Activated T-helper 1 cell treated with anti-CD3 and anti-CD28 coated beads, Interleukin-2, amount 50 U/mL, for 16 hours (primary cell): ENCODE measurements at places on chromosomes 6 and 20.

GRCh38 chr20:40956542-40957264, 71.9 kb upstream of the TOP1 start:
- no peak for DNase-seq

GRCh38 chr6:35007016-35007415, 118.0 kb downstream of the ANKS1A start:
- DNase-seq, result no peak

- no peak for DNase-seq
These were observed 355.9 kb downstream of the BTBD9 start for GRCh38 chr6:38283734-38284362.

DNA sequence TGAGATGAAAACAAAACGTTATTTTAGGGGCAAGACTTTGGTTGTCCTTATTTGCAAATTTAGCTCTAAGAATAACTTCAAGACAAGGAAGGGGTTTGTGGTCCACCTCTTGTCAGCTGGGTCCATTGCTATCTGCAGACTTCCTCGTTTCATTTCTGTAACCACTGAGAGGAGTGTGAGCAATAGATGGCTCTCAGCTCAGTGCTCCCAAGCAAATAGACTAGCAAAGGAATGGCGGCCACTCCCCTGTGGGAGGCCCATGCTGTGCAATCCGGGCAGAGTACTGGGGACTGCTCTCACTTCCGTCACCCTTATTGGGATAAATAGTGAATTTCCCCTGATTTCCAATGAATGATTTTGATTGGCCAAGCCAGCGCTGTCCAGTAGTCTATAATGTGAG, 176.6 kb downstream of the ZDHHC14 start:
- no peak for DNase-seq

DNA sequence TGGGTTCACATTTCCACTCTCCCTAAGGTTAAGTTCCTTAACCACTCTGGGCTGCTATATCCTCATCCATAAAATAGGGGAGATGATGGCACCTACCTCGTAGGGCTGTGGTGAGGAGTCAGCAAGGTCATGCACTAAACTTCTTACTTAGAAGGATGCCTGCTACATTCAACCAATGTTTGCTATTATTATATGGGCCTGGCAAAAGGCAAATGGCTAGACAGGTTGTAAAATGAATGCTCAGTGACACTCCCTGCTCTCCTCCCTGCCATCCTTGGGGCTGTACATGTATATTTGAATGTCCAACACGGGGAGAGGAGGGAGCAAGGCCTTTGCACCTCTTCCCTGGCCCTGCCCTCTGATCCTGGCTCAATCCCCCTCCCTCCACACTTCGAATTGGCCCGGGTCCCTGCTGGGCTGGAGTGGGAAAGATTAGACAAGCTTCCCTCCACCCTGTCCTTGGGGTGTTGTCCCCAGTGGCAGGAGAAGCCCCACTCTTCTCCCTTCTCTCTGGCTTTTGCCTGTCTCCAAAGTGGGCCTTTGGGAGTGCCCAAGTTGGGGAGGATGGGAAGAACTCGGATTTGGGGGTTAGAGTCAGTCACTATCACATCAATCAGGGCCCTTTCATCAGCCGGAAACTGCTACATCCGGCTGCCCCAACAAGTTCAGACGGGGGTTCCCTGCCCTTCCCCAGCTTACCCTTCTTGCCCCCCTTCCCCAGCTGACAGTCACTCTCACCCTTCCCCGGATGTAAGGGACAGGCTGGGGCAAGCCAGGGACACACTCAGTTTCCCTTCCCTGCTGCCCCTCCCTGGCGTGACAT, 36.3 kb upstream of the VEGFA start:
- peak; percentile 24 for DNase-seq

DNA sequence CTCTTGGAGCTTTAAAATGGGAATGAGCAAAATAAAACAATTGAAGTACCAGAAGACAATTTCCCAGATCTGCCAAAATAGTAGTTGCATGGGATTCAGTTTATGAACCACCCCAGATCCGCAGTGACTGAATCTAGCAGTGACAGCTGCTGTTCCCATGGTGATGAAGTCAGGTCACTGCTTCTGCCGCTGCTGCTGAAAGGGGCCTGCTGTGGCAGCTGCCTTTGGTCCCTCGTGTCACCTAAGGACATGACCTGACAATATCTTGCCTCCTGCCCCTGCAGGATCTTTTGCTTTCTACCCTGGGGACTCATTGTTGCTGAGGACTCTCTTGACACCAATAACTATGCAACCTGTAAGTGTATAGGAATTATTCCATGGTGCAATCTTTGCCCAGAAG, 34.3 kb upstream of the OGFRL1 start:
- no peak for DNase-seq

- no peak for DNase-seq
These were observed 114.7 kb upstream of the ZNF217 start for GRCh38 chr20:53708129-53708968.

DNA sequence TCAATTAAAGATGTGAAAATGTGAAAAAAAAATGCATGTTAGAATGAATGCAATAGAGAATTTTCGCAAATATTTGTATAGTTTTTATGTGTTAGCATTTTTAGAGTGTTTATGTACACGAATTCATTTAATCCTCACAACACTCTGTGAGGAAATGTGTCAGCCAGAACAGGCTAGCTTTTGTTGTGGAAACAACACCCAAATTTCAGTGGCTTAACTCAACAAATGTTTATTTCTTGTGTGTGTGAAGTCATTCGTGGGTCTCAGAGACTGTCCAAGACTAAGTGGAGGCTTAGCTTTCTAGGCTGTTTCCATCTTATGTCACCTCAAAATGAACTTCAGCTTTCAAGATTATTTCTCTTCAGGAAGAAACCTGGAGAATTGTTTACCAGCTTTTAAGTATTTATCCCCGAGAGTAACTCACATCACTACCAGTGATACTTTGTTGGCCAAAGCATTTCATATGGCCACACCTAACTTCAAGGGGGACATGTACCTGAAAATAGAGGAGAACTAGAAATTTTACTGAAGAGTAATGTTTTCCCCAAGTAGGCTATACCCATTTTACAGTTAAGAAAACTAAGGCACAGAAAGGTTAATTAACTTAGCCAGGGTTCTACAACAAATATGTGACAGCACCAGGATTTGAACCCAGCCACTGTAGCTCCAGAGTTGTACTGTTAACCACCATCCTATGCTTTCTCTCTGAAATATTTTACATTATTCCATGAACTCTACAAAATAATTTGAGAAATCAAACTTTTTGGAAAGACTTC, 306.1 kb downstream of the QKI start:
- no peak for DNase-seq

DNA sequence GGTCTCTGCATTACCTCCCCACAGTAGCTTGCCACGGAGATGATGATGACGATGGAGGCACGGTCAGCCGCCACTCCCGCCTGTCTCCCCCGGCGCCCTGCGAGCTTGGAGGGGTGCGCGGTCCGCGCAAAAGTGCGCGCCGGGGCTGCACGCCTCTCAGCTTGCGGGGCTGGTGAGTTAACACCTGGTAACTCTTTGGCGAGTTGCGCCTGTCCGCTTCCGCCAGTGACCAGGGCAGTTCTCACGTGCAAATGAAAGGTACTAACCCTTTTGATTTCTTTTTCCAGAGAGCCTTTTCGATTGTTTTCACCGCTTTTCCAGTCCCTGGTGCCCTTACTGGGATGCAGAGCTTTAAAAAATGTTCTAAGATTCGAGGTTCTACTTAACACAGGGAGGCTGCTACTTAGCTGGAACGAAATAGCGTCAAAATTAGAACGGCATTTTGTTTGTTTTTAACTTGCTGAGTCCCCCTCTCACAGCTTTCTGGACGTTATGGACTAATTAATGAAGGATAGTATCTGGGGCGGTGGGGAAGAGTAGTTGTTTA, 6.2 kb downstream of the GRIK2 start:
- no peak for DNase-seq

DNA sequence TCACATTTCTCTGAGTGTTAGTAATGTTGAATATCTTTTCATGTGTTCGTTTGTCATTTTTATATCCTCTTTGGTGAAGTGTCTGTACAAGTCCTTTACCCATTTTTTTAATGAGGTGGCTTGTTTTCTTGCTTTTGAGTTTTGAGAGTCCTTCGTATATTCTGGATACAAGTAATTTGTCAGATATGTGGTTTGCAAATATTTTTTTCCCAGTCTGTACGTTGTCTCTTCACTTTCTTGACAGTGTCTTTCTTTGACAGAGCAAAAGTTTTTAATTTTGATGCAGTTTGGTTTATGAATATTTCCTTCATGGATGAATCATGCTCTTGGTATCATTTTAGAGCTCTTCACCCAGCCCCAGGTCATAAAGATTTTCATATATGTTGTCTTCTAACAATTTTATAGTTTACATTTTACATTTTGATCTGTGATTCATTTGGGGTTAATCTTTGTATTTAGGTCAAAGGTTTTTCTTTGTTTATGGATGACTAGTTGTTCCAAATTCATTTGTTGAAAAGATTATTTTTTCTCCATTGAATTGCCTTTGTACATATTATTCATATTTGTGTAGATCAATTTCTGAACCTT, 152.5 kb downstream of the MRPL14 start:
- DNase-seq, result no peak

- DNase-seq, result no peak
These were observed 80.3 kb upstream of the CNKSR3 start for GRCh38 chr6:154590756-154591155.

GRCh38 chr6:51300510-51300909, 481.8 kb downstream of the TFAP2B start:
- no peak for DNase-seq

GRCh38 chr6:82882363-82883023, 183.1 kb downstream of the UBE3D start:
- DNase-seq, result no peak

DNA sequence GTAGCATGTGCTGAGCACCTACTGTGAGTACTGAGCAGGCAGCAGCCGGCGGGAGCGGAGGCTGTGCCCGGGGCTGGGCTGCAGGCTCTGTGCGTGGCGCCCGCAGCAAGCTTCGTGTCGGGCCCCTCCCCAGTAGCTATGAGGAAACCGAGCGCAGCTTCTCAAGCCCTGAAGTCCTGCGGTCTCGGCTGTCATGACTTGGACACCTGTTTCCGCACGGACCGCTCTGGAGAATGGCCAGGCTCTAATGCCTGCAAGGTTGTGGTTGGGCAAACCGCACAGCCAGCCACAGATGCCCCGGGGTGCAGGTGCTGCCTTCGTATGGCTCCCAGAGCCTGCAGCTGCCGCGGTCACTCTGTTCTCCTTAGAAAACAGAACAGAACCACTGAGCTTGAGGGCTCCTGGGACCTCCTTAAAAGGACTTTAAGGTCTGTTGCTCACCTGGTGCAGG, 33.7 kb downstream of the PYGB start:
- DNase-seq, result no peak

DNA sequence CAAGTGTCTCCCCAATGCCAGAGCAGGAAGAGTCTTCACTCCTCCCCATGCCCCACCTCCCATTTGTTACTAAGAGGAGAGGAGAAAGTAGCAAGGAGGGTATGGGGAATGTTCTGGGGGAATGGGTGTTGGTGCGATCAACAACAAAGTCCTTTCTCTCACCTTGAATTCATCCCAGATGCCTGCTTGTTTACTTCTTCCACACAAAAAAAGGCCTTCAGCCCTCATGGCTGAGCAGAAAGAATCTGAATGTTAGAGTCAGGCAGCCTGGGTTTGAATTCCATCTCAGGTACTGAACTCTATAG, 9.9 kb downstream of the MOG start:
- DNase-seq, result no peak

DNA sequence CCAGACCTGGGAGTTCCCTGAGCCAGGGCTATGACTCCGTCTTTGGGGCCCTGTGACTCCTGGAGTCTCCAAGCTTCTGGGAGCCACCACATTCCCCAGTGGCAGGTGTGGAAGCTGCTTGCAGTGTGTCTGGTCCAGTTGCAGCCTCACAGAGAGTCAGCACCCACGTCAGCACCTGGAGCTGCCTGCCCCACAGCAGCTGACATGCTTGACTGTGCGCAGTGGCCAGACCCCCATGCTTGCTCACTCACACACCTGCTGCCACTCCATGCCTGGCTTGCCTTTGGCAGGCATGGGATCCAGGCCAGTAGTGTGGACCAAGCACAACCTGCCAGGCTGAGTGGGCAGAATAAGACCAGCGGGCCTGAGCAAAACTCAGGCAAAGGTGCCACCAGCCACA, 31.0 kb upstream of the ASIP start:
- no peak for DNase-seq

DNA sequence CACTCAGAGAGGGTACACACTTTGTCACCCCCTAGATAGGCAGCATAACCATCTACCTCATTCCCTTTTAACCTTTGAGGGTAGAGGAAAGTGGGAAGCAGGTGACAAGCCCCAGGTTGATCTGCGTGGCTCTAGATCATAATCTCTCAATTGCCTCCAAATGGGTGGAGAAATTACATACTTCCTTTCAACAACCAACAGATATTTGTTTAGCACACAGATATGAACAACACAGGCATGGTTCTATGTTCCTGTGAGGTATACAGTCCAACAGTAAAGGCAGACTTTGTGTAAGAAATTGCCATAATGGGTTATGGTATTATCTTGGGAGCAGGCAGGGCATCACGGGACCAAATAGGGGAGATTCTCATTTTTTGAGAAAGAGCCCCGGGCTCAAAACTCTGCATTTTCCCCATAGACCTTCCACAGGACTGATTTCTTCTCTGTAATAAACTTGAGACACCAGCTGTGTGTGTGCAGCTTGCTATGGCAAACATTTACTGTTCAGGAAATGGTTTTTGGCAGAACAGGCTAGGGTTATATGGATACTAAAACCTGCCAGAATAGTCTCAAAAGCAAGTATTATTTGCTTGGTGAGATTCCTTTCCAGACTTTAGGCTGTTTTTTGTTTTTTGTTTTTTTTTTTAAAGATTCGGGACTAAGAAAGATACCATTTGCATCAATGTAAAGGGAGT, 126.2 kb downstream of the CD164 start:
- no peak for DNase-seq

DNA sequence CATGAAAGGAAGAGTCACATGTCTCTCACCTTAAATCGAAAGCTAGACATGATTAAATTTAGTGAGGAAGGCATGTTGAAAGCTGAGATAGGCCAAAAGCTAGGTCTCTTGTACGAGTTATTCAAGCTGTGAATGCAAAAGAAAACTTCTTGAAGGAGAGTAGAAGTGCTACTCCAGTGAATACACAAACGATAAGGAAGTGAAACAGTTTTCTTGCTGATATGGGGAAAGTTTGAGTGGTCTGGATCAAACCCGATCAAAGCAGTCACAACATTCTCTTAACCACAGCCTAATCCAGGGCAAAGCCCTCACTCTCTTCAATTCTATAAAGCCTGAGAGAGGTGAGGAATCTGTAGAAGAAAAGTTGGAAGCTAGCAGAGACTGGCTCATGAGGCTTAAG, 1.9 kb upstream of the TPD52L1 start:
- no peak for DNase-seq
